Substantia nigra (tissue), 51 donors: ENCODE measurements at places on chromosomes 7 and 10.

- no peak for DNase-seq
Observed at GRCh38 chr7:33921216-33921938, 16.0 kb downstream of the BMPER start.

DNA sequence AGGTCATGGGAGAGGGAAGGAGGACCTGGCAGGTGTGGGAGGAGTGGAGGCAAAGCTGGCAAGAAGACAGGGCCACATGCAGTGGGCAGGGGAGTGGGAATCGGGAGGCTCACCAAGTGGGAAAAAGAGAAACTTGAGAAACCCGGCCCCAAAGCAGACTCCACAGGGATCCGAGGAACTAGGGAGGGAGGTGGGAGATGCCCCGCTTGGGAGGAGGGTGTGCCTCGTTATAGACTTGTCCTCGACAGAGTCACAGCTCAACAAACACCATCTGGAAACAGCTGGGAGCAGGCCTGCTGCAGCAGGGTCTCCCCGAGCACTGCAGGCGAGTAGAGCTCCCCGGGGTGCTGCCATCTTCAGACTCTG, 54.8 kb downstream of the MKI67 start:
- DNase-seq = no peak

GRCh38 chr10:72663971-72664370, 28.0 kb upstream of the MCU start:
- no peak for DNase-seq

DNA sequence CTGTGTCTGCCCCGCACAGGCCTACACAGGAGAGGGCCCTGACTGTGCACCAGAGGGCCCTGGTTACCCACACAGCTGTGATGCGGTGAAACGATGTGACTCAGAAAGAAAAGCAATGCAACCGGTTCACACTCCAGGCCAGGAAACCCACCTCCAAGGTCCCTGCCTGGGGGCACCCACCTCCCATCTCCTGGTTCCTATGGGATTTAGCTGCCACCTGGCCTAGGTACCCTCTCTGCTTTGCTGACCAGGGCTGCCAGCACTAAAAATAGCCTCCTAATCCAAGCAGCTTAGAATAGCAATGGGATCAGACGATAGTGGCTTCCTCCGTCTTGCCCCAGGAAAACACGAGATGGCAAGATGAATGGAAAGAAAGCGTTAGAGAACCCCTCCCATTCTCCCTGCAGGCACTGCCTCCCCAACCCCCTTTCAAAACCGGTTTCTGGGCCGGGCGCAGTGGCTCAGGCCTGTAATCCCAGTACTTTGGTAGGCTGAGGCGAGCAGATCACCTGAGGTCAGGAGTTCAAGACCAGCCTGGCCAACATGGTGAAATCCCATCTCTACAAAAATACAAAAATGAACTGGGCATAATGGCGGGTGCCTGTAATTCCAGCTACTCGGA, 12.4 kb downstream of the RBP3 start:
- DNase-seq = no peak

DNA sequence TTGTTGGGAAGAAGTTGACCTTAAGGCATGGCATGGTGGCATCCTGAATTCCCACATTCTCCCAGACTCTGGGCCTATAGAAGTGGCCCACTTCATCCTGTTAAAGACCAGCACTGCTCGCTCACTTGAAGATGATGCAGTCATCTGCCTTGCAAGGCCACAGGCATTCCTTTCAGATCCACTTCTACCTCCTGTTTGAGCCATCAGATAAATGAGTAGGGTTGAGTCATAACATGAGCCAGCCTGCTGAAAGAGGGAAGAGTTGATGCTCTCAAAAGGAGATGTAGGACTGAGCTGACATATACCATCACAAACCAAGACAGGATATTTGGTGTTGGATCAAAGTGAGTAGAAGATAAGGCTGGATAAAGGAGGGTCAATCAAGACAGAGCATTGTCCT, 1.5 kb upstream of the EBLN1 start:
- no peak for DNase-seq

GRCh38 chr7:16891874-16892643, 10.3 kb upstream of the AGR3 start:
- no peak for DNase-seq

- DNase-seq = no peak
Observed at GRCh38 chr10:43233601-43234430, 33.0 kb downstream of the RASGEF1A start.

DNA sequence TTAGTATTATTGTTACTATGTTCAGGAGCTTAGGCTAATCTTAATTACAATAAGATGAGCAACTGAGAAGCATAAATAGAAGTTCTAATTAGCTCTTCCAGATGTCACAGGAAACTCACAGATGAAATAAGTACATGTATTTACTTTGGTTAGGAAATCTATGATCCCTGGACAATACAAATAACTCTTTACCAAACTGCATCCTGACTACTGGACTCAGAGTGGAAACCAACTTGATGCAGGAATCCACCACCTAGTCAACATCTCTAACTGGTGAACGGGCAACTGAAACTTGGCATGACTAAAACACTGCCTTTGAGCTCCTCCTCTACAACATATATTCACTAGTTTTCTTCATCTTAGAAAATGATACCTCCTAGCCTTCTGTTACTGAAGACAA, 193.2 kb downstream of the AGMO start:
- no peak for DNase-seq

GRCh38 chr7:40599836-40600235, 465.0 kb downstream of the SUGCT start:
- no peak for DNase-seq

- DNase-seq = no peak
Observed at GRCh38 chr10:51397695-51398094, 301.7 kb downstream of the CSTF2T start.

GRCh38 chr7:99729486-99730237, 5.3 kb downstream of the CYP3A7 start:
- no peak for DNase-seq

DNA sequence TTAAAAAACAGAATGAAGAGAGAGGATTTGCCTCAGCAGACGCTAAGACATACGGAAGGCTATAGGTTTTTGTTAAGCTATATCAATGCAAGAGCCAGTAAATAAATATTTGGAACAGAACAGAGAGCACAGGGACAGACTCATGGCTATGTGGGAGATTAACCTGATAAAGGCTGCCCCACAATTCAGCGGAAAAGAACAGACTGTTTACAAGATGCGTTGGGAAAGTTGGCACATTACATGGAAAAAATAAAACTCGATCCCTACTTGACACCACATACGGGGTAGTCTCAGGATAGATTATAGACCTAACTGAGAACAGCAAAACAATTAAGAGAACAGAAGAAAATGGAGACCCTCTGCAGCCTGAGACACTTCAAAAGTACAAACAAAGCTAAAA, 10.8 kb downstream of the KCNH2 start:
- DNase-seq = no peak

DNA sequence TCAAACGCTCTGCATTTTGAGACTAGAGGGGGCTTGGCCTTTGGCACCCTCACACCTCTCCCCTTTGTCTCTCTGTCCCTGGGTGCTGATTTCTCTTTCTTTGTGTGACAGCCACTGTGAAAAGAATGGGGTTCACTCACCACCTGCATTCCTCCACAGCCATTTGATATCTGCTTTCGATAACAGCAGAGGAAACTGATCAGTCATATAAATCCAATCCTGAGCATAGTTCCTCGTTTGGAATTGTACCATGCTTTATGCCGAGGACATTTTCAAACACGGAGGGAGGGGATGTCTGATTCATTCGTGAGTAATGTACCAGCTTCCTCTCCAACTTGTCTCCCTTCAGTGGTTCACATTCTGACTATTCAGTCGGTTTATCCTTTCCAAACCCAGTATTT, 15.8 kb downstream of the MET start:
- DNase-seq = no peak

GRCh38 chr10:128398118-128398517, 271.9 kb upstream of the MKI67 start:
- no peak for DNase-seq

GRCh38 chr7:144407266-144407931, 3.9 kb upstream of the NOBOX start:
- DNase-seq = no peak

DNA sequence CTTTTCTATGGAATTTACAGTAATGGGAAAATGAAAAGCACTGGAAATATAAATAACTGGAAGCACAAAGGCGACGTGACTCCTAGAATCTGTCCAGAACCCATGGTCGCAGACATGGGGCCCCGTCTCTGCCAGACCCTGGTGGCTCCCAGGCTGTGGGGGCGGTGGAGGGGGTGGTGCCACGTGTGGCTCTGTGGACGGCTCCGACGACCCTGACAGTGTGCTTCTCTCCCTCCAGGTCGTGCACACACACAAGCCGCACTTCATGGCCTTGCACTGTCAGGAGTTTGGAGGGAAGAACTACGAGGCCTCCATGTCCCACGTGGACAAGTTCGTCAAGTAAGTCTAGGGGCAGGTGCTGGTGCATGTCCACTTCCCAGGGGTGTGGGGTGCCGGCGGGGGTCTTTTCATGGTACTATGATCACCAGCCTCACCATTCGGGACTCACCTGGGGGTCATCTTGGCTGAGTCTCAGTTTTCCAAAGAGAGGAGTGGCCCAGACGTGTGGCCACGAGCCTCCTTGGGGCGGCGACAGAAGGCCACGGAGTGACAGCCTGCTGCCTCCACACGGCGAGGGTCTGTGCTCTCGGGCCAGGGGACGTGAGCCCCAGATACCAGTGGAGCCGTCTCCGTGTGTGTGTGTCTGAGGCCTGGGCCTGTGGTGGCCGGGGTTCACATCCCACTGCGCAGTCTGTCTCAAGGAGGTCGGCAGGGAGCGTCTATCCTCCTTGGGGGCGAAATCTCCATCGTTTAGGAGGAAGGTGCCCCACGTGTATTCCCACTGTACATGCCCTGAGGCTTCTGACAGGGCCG, 108.2 kb downstream of the INPP5A start:
- no peak for DNase-seq

- no peak for DNase-seq
Observed at GRCh38 chr7:1679326-1679965, 9.4 kb downstream of the ELFN1 start.

DNA sequence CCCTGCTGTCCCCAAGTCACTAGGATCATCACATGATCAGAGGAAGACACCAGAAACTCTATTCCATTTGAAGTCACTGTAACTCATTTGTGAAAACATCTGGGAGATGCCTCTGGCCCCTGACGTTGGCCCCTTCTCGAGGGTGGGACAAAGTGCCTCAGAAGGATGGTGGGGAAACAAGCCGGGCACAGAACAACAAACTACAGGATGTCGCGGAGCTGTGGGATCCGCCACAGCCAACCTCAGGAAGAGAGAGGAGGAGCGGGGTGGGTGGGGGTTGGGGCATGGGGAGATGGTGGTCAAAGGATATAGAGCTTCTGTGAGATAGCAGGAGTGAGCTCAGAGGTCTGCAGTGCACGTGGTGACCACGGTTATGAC, 265.6 kb upstream of the TCERG1L start:
- DNase-seq = no peak

GRCh38 chr10:58404001-58404400, 18.8 kb downstream of the TFAM start:
- no peak for DNase-seq

DNA sequence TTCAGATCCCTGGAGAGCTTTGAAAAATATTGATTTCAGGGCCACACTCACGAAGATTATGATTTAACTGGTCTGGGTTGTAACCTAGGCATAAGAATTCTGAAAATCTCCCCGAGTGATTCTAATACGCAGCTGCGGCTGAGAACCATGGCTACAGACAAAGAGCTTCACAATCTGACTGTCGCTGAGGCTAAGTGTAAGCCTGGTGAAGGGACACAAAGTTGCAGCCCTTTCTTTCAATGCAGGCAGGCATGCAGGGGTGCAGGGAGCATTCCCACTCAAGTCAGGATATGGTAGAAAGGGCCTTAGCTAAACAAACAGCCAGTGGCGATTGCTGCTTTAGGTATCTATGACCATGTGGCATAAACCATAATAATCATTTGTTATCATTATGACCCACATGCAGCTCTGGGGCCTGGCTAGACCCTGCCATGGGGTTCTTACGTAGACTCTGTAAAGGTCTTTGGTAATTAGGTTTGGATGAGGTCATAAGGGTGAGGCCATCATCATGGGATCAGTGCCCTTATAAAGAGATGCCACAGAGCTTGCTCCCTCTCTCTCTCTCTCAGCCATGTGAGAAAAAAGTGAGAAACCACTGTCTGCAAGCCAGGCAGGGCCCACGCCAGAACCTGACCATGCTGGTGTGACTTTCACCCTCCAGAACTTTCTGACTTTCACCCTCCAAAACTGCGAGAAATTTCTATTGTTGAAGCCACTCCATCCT, 88.4 kb upstream of the LANCL2 start:
- no peak for DNase-seq

GRCh38 chr10:114009281-114009996, 34.2 kb upstream of the ADRB1 start:
- DNase-seq = no peak

DNA sequence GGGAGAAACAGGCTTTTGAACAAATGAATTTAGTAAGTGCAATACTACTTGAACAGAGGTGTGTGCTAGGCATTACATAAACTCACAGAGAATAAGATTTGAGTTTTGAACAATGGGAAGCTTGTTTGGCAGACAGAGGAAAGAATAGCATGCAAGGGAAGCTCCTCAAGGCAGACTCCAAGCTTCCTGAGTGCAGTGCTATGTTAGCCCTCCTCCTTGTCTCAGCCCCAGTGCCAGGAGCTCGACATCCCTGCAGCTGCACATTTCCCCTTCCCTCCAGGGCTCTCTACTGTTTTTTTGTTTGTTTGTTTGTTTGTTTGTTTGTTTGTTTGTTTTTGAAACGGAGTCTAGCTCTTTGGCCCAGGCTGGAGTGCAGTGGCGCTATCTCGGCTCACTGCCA, 237.5 kb downstream of the IPMK start:
- DNase-seq = no peak

GRCh38 chr7:82331234-82331633, 112.3 kb downstream of the CACNA2D1 start:
- no peak for DNase-seq

GRCh38 chr10:82643601-82644000, 768.6 kb downstream of the NRG3 start:
- no peak for DNase-seq

DNA sequence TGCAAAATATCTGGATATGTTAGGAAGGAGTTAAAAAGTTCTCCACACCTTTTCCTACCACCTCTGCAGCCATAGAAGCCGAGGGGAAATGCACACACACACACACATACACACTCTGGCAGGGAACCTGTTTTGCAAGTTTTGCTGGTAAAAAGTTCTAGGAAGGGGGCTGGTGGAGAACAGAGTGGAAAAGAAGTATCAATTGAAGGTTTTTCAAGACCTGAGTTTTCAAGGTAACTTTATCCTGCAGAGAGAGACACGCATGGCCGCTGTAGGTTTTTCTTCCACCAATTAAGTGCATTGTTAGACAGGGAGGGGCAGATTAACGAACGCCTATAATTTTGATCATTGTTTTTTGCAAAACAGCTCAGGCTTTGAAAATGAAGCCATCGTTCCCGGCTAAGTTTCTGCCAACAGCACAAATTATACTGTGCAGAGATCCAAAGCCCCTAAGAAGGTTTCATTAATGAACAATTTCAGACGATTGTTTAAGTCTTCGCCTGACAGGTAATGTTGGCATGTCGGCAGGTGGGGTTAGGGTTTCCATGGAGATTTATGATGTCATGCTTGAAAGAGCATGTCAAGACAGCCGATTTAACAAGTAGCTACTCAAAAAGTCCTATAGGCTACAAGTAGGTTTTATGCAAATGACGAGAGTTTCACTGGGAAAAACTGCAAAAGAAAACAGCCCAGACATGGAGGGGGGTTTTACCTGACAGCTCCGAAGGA, 29.7 kb downstream of the KIAA1217 start:
- DNase-seq = no peak

GRCh38 chr7:20320322-20320721, 10.4 kb upstream of the ITGB8 start:
- DNase-seq = no peak

- no peak for DNase-seq
Observed at GRCh38 chr10:99551616-99552015, 18.9 kb downstream of the NKX2-3 start.

GRCh38 chr10:36679554-36679953, 445.8 kb upstream of the ANKRD30A start:
- no peak for DNase-seq
